ENCODE measurements at places on chromosomes 13 and 19.

GRCh38 chr13:29484796-29485195, 110.7 kb downstream of the SLC7A1 start:
- no peak for DNase-seq

DNA sequence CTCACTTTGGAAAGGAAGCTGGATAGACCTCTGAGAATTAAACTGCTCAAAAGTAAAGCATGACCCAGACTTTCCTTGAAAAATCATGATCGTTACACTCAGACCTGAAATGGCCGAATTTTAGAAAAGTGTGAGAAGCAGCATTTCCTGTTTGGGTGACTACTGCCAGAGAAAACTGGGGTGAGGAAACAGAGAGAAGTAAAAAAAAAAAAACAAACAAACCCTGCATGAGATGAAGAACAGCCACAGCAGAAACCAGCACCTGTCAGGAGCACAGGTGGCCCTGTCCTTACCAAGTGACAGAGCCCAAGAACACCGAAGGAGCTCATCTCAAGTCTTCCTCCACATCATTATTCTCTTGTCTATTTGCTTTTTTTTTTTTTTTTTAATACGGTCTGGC, 12.0 kb upstream of the ADPRHL1 start:
- no peak for DNase-seq

DNA sequence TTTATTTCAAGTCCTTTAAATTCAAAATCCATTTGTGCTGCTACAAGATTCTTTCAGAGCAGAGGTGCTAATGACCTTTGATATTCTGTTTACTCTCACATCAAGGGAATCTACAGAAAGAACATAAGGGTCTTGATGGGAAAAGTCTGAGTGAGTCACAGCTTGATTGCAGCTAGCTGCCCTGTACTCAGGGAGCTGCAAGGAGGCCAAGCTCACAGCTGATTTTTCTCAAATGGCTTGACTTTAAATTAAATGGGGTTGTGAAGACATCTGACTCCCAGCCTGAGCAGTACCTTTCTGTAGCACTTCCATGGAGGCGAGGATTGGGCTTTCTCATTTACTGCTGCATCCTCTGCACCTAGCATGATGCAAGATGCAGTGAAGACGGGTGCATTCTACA, 62.5 kb downstream of the RAP2A start:
- no peak for DNase-seq

GRCh38 chr19:39308531-39309304, 11.9 kb downstream of the LRFN1 start:
- DNase-seq: no peak

DNA sequence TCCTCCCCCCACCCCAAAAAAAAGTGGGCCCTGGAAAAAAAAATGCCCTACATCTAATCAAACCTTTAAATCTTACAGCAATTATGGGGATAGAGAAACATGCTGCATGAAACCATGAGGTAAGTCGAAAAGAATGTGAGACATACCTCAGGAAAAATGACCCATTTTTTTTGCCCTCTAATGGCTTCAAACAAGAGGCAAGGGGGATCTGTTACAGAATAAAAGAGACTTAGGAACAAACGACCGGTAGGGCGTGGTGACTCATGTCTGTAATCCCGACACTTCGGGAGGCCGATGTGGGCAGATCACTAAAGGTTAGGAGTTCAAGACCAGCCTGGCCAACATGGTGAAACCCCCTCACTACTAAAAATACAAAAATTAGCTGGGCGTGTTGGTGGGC, 8.4 kb downstream of the RGL3 start:
- peak; percentile 46 for DNase-seq

DNA sequence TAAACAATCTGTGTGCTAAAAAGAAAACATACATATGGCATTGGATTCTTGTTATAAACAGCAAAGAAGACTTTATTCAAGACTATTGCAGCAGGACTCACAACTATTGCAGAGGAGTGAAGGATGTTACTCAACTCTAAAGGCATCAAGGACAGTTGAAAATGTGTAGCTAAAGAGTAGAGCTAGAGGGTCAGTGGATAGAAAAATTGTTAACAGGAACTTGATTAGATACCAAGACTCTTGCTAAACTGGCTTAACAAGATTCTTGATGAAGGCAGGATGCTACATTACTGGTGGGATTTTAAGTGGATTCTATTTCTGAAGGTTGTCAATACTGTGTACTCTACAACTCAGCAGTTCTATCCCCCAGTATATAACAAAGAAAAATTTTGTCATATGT, 1183.3 kb downstream of the SLITRK1 start:
- no peak for DNase-seq

DNA sequence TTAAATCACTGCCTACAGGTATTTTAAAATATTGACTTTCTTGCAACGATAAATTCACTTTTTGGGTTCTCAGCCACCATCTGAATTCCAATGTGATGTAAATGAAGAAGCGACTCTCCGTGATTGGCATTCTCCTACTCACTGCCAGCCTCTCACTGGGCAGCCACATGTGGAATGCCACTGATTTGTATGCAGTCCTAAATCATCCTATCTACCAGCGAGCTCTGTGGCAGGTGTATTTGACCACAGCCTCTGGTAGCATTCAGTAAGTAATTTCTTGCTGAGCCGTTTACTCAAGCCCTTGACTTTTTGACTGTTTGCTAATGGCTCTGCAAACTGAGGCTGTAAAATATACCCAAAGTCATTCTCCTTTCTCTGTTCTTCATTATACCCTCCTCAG, 559.0 kb upstream of the SLC10A2 start:
- DNase-seq: no peak

DNA sequence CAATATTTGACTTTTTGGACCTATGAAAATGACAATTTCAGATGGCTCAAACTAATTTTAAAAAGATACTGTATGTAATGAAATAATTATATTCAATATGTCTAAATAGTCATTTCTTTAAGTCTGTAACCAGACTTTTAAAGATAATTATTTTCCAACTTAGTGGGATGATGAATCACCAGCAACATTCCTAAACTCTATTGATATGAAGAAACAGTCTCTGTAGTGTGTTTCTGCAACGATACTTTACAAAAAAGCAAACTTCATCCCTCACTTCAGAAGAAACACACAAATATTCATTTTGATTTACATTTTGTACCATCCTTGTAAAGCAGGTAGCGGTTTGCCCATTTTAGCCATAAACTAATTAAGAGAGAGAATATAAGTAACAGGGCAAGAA, 417.4 kb downstream of the EFNB2 start:
- DNase-seq: no peak
